ENCODE measurements at places on chromosomes 4 and X.

DNA sequence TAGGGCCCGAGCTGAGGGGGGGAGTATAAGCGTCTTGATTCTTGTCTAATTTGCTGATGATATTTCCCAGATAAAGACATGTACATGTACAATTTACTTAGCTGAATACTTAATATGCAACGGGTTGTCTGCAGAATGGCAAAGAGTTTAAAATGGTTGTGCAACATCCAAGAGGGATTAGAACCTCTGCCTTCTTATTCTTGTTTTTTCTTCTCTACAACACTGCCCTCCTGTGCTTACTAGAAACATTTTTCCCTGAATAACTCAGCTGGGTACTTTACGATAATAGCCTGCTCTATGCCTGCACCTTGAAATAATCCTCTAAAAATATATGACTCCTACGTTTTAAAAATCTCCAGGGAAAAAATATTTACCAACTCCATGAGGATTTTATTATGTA, 41.8 kb downstream of the INTS12 start:
- DNase-seq: peak; percentile 39

DNA sequence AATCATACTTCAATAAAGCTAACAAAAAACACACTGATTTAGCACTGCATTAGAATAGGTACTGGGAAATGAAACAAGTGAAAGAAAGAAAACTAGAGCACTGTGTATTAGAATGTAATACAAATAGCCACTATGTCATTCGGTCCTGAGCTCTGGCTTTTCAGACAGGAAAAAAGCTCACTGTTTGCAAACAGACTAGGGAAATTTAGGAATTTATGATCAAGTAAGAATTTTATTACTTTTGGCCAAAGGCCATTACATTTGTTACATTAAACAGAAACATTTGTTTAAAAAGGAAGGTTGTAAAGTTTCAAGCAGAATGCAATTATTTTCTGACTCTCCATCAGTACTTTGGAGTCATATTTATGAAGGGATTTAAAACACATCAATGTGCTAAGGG, 68.7 kb downstream of the KLHL8 start:
- DNase-seq: no peak

- DNase-seq: no peak
Measured at GRCh38 chr4:101670897-101671296, 119.6 kb upstream of the BANK1 start.

DNA sequence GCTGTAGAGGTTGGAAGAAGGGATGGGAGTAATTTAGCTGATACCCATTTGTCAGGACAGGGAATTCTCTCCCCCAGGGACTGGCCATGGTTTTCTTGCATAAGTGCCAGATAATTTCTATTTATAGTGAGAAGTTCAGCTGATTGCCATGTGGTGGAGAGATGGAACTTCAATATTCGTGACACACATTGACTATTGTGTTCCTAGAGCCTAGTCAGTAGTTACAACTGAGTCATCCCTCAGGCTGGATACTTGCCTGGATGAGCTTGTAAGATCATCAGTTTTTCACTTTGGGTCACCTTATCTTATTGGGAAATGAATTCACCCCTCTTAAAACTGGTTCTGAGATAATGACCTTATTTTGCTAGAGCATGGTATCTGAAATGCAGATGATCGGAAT, 32.2 kb downstream of the CFAP299 start:
- DNase-seq: no peak

- no peak for DNase-seq
Measured at GRCh38 chr4:123104310-123105025, 182.1 kb upstream of the NUDT6 start.
